Stimulated activated effector memory CD8-positive, alpha-beta T cell treated with anti-CD3 and anti-CD28 coated beads, Interleukin-12 subunit alpha, Interleukin-12 subunit beta, amount 100 ng/mL, for 72 hours (primary cell): ENCODE measurements at places on chromosomes 12 and 14.

DNA sequence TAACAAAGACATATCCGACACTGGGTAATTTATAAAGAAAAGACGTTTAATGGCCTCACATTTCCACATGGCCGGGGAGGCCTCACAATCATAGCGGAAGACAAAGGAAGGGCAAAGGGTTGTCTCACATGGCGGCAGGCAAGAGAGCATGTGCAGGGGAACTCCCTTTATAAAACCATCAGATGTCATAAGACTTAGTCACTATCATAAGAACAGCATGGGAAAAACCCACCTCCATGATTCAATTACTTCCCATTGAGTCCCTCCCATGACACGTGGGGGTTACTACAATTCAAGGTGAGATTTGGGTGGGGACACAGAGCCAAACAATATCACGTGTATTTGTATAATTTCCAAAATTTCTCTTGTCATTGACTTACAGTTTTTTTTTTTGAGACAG is 5.5 kb upstream of the LMNTD1 start:
- no peak for DNase-seq

DNA sequence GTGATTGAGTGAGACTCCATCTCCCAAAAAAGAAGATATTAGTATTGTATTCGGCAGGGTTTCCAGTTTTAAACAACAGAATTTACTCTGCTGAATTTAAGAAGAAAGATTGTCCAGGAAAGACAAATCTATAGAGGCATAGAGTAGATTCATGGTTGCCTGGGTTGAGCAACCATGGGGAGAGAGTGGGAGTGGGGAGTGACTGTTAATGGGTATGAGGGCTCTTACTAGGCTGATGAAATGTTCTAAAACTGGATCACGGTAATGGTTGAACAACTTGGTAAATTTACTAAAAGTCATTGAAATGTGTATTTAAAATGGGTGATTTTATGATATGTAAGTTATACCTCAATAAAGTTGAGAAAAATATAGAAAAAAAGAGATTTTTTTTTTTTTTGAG is 13.9 kb upstream of the C12orf76 start:
- no peak for DNase-seq

- DNase-seq: no peak
Measured at GRCh38 chr12:100234166-100234565, 32.7 kb downstream of the DEPDC4 start.

GRCh38 chr14:20801726-20802125 is 918 bp downstream of the RNASE1 start:
- DNase-seq: no peak

DNA sequence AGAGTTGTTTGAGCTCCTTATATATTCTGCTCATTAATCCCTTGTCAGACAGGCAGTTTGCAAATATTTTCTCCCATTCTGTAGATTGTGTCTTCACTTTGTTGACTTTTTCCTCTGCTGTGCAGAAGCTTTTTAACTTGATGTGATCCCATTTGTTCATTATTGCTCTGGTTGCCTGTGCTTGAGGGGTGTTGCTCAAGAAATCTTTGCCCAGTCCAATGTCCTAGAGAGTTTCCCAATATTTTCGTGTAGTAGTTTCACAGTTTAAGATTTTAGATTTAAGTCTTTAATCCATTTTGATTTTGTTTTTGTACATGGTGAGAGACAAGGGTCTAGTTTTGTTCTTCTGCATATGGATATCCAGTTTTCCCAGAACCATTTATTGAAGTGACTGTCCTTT is 19.8 kb downstream of the ABCC9 start:
- DNase-seq: no peak

DNA sequence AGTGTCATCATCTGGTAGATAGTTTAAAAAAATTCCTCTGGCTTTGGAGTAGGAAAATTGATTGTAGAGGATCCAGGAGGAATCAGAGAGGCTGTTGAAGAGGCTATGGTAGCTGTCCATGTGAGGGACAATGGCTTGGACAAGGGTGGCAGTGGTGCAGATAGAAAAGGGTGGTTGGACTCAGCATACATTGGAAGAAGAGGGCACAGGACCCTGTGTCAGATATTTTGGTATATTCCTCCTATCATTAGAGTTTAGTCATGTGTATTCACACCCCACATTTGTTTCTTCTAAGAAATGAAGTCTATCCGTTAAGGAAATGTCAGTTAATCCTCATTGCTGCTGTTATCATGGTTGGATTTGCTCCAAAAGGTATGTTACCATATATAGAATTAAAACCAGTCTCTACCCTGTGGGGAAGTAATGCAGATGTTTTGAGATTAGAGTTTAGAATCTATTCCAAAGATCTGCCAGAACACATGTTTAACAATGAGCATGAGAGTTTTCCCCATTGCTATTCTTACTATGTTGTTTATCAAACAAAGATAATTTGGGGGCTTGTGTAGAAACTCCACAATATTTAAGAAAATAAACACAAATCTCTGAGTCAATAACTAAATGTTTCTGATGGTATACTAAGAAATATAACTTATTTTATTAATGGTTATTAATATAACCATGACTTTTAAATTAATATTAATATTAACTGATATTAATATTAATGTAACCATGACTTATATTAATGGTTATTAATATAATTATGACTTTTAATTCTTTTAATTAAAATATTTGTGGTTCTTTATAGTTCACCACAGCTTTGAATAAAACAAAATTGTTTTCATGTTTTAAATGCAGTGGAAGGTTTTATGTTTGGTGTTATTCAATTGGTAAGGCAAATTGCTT is 80.9 kb downstream of the CRADD start:
- DNase-seq: no peak

GRCh38 chr14:38209572-38210557 is 2.2 kb downstream of the SSTR1 start:
- no peak for DNase-seq

- DNase-seq: no peak
Measured at GRCh38 chr12:19243551-19243950, 114.0 kb downstream of the PLEKHA5 start.
